T-helper 9 cell (primary cell): ENCODE measurements at places on chromosomes 7 and 10.

GRCh38 chr7:143043391-143043790, 8.8 kb upstream of the OR6V1 start:
- DNase-seq: no peak

DNA sequence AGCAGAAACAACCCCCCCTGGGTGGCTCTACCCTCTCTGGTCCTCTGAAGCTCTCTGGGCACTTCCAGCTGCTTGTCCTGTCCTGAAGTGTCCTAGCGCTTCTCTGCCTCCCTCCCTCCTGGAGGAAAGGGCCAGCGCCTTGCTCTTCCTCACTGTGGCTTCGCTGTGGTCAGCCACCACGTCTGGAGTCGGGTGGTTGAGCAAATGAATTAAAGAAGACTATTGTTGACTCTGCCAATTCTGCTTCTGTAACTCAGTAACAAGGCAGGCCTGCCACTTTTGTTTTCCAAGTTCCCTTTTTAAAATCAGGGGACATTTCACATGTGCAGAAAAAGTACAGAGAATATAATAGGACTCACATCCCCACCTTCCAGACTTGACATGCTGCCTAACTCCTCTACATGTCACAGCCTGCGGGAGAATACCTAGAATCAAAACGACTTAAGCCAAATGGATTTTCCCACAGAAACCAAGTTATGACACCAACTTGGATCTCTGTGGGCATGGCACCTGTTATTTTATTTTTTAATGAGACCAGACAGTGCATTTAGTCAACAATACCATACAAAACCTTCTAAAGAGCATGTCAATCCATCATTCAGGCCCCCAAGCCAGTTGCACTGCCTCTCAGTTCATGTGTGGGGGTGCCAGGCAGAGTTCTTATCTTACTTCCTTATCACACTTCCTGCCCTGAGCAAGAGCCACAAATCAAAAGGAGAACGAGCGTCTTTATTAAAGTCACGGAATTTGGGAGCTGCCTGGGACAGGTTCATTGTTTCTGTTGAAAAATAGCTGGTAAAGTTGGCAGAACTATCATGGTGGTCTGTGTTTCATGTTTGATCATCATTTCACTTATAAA, 6.8 kb downstream of the FFAR4 start:
- DNase-seq: no peak

DNA sequence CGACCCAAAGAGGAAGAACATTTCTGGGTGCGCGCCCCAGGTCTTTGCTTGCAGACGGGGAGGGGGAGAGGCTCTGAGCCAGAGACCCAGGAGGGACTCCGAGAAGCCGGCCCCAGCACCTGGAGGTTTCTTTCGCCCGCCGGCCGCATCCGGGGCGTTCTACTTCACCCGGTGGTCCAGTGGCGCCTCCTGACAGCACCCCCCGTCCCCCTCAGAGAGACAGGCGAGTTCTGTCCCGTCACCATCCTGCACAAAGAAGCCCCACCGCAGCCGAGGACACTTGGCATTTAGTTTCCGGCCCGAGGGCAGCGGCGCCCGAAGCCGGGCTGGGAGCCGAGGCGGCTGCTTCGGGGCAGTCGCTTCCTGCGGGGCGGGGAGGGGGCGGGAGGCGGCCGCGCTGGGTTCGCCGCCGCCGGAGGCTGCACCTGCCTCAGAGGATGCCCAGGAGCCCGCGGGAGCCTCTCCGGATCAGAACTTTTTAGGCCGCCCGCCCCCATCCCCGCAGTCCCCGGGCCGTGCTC, at the start of gene TMEM178B:
TSS of gene TMEM178B (plus strand) at position 424 of the 521 bp plus-strand sequence.
- no peak for DNase-seq

DNA sequence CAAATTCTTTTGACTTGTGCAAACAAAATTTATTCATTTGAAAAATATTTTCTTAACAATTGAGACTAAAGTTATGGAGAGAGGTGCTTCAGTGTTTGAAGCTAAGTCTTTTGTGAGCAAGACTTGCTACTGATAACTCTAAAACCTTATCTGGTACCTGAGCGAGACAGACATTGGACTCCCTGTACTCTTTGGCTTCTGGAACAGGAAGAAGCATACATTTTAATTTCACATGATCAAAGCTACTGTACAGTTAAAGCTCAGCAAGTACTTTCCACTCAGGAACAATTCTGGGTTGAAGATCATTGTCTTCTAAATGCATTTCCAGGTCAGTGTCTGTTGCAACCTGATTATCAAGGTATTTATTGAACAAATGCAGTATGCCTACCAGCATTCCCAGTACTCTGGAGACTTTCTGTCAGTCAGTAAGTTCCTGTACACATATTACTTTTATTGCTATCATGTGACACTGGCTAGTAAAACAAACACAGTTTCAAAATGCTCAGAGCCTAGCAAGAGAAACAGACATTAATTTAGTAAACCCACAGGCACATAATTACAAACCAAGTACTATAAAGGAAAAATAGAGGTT, 42.4 kb downstream of the CABCOCO1 start:
- no peak for DNase-seq

DNA sequence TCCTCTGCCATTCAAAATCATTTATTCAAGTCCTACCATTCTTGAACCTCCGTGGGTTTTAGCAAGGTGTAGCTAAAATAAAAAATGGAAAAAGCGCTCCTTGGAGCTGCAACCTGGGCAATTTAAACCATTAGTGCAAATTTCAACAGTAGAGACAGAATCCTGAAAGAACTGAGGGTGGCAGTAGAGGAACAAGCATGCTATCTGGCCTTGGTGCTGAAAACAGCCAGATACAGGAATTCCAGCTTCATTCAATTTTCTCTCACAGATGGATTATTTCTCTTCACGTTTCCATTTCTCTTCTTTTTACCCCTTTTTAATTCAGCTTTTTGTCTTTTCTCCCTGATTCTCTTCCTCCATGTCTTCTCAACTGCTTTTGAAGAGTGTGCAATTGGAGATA, 77.7 kb downstream of the OTUD1 start:
- no peak for DNase-seq

GRCh38 chr10:3465406-3465891, 292.9 kb upstream of the PITRM1 start:
- no peak for DNase-seq

GRCh38 chr10:122163174-122164022, 107.7 kb upstream of the BTBD16 start:
- no peak for DNase-seq

DNA sequence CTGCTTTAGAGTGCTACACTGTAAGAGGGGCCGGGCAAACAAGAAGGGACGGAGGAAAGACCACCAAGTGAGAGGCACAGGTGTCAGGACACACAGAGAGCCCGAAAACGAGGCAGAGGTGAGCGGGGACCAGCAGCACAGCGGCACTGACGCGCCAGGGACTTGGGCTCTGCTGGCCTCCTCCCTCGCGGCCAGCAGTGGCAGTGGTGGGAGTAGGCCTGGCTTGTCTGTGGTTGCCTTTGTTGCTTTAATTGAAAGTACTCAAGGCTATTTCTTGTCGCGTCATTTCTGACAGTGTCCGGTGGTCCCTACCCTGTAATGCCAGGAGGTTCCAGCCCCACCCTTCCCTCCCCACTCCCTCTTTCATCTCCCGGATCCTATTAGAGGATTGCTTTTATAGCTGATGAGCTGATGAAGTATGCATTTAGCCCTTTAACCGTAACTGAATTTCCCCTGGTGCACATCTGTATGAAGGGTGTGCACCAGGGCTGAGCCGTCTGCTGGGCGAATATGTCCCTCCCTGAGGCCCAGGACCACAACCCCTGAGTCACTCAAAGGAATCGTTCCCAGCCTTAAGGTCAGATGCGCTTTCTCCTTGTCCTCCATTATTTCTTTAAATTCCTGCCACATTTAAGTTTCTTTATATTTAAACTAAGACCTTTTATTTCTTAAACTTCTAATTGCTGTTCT, 39.5 kb upstream of the FAM20C start:
- DNase-seq: no peak

- DNase-seq: no peak
These were observed 23.0 kb upstream of the GRID1 start for GRCh38 chr10:86389441-86390193.

DNA sequence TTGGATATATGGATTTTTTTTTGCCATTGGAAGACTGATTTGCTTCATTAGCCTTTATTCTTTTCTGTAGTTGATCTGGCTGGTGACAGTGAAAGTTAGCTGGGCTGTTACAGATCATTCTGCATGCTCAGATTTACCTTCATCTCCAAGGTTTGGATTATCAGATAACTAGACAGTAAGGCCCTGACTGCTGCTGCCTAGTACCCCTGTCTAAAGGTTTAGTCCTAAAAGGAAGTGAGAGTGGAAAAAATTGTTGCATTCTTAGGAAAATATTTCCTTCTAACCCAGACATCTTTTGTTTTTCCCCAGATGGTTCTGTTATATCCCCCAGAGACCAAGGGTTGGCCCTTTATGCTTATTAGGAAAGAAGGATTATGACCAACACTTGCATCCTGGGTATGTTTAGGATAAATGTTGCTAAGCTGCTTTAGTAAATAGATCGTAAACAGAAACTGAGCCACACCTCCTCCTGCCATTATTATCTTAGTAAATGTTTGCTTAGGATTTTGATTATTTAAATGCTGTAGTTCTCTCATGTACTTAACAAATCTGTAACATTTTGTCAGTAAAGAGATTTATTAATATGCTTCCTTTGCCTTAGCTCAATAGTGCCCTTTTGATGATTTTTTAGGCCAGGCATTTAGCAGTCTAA, 44.4 kb downstream of the MCU start:
- no peak for DNase-seq

GRCh38 chr7:49822856-49823255, 49.4 kb downstream of the VWC2 start:
- DNase-seq: no peak

DNA sequence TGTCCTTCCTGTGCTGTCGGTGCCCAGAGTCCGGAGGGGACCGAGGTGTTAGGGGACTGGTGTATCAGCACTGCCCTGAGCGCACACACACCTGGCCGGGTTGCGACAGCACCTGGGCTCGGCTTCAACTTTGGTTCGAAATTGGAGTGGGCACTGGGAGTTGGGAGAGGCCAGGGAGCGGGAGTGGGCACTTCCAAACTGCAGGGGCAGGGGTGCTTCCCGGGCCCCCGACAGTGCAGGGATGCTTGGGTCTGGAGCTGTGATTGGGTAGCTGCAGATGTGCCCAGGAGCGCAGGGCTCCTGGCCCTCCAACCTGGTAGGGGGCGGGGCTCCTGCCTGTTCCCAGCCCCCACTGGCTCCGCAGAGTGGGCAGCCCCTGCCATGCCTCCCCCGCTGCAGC, 7.7 kb downstream of the BBS9 start:
- DNase-seq: no peak

GRCh38 chr7:30646154-30646553, 36.1 kb downstream of the CRHR2 start:
- no peak for DNase-seq

DNA sequence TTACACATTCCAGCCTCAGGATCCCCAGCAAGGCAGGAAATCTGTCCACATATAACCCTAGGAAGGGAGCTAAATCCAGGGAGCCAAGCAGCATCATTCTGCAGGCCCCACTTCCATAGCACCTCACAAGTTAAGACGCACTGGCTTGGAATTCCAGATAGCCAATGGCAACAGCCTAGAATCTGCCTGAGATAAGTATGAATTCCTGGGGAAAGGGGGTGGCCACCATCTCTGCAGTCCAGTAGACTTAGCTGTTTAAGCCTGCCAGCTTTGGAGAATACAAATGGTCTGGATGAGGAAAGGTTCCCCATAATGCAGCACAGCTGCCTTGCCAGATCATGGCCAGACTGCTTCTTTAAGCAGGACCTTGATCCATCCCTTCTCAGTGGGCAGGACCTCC, 179.4 kb upstream of the PRSS1 start:
- no peak for DNase-seq

GRCh38 chr10:14349081-14349480, 18.4 kb upstream of the FRMD4A start:
- no peak for DNase-seq
